ENCODE measurements at places on chromosomes 6 and 20.

DNA sequence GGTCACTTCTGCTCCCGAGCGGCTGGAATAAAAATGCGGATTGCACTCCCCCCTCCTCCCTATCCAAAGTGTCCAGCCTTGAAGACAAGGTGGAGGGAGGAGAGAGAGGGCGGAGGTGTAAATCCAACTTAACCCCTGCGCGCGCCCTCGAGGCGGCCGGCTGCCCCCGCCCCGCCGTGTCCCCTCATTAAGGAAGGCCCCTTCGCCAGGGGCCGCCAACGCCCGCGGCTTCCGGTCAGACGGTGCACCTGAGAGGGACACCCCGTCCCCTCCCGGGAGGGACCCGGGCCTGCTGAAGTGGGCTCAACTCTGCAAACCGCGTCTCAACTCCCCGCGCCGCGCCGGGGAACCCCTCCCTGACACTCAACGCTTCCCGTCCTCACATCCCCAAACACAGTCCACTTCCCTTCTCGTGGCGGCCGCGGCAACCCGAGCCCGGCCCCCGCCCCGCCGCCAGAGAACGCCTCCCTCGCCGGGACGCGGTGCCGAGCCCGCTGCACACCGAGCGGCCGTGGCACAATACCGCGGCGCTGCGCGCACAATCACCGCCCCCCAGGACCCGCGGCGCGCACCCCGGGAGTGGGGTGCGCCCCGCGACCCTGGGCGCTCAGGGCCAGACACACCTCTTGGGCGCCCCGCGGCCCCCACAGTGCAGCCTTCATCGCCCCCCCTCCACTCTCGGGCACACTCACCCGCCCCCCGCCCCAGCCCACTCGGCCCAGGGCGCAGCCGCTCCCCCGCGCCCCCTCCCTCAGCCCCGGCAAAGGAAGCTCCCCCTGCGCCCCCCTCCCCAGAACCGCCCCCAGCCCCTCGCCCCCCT, 102.5 kb downstream of the NOL4L start:
- no peaks in the 10 kb centered on the region for H3K36me3 ChIP-seq
- peaks cover 75% of the 10 kb centered on the region for H3K4me1 ChIP-seq
- peak; percentile 55 for DNase-seq

DNA sequence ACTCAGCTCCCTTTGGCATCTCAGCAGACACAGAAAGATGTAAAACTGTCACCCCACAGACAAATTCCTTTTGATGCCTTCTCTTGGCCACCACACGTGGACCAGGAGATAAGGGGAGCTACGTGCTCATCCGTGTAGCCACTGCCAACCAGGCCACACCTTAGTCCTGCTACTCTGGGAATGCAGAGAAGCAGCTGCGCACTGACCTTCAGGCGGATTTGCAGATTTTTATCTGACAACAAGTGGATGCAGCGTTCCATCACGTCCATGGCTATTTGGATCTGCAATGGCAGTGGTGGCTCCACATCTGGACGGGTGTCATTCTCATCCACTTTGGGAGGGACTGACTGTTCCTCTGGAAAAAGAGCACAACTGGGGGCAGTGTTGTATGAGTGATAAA, 30.8 kb downstream of the TTI1 start:
- no peak for DNase-seq
- H3K4me3 ChIP-seq, result no peak overlapping the region
- H3K27me3 ChIP-seq, result no peaks in the 10 kb centered on the region
- no peaks in the 10 kb centered on the region for H3K4me1 ChIP-seq
- peaks cover 85% of the 10 kb centered on the region for H3K36me3 ChIP-seq
- no peak overlapping the region for H3K27ac ChIP-seq

DNA sequence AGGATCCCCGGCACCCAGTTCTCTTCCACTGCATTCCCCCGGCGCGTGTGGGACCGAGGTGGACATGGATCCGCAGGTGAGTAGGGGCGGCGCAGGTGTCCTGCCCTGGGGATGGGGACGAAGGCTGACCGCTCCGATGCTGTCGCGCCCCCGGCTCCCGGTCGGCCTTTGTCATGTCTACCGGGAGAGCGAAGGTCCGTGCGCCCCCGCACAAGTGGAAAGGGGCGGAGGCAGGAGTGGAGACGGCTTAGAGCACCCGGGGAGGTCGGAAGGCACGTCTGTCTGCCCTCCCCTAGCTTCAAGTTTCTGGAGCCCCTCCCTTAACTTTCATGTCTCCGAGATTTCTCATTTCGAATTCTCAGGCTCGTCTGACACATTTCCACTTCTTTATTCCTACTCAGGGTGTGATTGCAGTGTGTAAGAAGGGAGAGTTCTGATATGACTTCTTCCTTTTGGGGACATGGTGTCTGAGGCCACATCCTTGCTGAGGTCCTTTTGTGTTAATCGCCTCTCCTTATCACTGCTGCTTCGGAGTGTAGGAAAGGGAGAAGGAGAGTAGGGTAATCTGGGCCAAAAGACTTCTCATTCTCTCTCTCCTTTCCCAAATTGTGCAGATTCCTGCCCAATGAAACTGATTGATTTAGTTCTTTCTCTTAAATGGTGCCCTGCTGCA, 435 bp downstream of the KIFC1 start:
- no peaks in the 10 kb centered on the region for H3K36me3 ChIP-seq
- no peak for DNase-seq
- H3K4me1 ChIP-seq, result peaks cover 31% of the 10 kb centered on the region
- H3K4me3 ChIP-seq, result peak overlapping the region; percentile 51
- H3K27me3 ChIP-seq, result no peaks in the 10 kb centered on the region

- H3K4me3 ChIP-seq, result no peak overlapping the region
- DNase-seq, result no peak
These were observed 111.5 kb upstream of the NHSL1 start for GRCh38 chr6:138610816-138611215.

- H3K4me1 ChIP-seq, result no peaks in the 10 kb centered on the region
- no peaks in the 10 kb centered on the region for H3K36me3 ChIP-seq
- H3K27me3 ChIP-seq, result no peaks in the 10 kb centered on the region
- no peak overlapping the region for H3K27ac ChIP-seq
These were observed 72.2 kb downstream of the ATXN1 start for GRCh38 chr6:16688984-16689636.

- no peaks in the 10 kb centered on the region for H3K27me3 ChIP-seq
- H3K4me3 ChIP-seq, result no peak overlapping the region
- H3K27ac ChIP-seq, result no peak overlapping the region
- no peaks in the 10 kb centered on the region for H3K36me3 ChIP-seq
- no peaks in the 10 kb centered on the region for H3K4me1 ChIP-seq
These were observed 12.1 kb upstream of the COL21A1 start for GRCh38 chr6:56259234-56260077.

DNA sequence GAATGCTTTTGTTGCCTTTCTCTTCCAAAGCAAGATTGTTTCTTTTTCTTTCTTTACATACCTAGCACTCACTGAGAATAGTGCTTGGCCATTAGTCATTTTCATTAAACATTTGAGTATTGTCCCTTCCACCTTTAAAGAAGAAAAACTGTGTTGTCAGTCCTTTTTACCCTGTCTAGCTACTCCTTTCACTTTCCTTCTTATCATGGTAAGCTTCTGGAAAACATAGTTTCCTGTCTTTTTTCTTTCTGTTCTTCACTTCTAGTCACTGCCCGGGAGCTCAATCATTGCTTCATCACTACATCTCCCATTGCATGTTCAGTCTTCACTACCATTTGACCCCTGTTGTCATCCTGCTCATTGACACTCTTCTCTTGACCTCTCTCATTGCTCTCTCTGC, 12.1 kb downstream of the VAPB start:
- no peak overlapping the region for H3K27ac ChIP-seq
- no peak for DNase-seq
- H3K4me3 ChIP-seq, result no peak overlapping the region
- peaks cover 51% of the 10 kb centered on the region for H3K4me1 ChIP-seq

- H3K27ac ChIP-seq, result no peak overlapping the region
- no peak for DNase-seq
- no peaks in the 10 kb centered on the region for H3K27me3 ChIP-seq
- no peaks in the 10 kb centered on the region for H3K36me3 ChIP-seq
These were observed 21.6 kb downstream of the CNKSR3 start for GRCh38 chr6:154488802-154489437.

DNA sequence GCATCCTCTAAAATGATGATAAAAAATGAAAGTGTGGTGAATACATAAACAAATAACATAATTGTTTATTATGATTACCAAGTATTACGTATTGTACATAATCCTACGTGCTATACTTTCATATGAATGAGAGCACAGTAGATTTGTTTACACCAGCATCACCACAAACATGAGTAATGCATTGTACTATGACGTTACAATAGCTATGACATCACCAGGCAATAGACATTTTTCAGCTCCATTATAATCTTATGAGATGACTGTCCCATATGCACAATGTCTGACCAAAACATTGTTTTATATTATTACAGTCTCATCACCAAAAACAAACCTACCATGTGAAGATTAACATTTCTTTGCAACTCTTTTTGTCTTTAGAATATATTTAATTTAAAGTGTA, 225.7 kb upstream of the TENT5A start:
- H3K27me3 ChIP-seq, result no peaks in the 10 kb centered on the region
- no peak overlapping the region for H3K4me3 ChIP-seq
- no peak for DNase-seq
- no peak overlapping the region for H3K27ac ChIP-seq
- no peaks in the 10 kb centered on the region for H3K36me3 ChIP-seq

DNA sequence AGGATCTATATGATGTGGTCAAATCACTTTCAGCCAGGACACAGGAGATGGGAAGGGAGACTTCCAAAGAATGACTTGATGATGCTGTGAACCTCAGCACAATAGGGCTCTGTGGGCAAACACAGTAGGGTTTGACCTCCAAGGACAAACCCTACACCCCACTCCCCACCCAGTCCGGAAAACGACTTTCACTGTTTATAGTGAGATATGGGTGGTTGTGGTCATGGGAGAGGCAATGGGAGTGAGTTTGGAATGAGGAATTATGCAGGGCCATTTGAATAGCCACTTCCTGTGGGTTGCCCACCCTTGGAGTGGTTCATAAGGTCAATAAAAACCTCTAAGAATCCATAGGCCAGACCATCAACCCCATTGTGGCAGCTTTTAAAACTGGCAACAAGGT, 38.4 kb upstream of the PRND start:
- H3K4me1 ChIP-seq, result peaks cover 39% of the 10 kb centered on the region
- no peaks in the 10 kb centered on the region for H3K27me3 ChIP-seq
- DNase-seq, result no peak
- no peak overlapping the region for H3K4me3 ChIP-seq
- no peaks in the 10 kb centered on the region for H3K36me3 ChIP-seq
- H3K27ac ChIP-seq, result peak overlapping the region; percentile 33

DNA sequence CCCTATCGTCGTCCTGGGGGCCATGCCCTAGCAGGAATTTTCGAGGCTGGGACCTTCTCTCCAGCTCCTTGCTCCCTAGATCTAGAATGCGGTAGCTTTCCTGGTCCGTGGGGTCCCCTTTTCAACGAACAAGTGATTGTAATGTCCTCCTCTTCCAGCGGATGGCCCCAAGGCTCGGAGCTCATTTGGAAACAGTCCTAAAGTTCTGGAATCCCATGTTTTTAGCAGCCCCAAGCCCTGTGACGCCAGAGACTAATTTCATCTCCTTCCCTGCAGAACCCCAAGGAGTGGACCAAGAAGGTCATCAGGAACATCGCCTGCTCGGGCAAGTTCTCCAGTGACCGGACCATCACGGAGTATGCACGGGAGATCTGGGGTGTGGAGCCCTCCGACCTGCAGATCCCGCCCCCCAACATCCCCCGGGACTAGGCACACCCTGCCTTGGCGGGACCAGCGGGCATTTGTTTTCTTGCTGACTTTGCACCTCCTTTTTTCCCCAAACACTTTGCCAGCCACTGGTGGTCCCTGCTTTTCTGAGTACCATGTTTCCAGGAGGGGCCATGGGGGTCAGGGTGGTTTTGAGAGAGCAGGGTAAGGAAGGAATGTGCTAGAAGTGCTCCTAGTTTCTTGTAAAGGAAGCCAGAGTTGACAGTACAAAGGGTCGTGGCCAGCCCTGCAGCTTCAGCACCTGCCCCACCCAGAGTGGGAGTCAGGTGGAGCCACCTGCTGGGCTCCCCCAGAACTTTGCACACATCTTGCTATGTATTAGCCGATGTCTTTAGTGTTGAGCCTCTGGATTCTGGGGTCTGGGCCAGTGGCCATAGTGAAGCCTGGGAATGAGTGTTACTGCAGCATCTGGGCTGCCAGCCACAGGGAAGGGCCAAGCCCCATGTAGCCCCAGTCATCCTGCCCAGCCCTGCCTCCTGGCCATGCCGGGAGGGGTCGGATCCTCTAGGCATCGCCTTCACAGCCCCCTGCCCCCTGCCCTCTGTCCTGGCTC, 48.5 kb downstream of the PYGB start:
- no peaks in the 10 kb centered on the region for H3K27me3 ChIP-seq
- H3K36me3 ChIP-seq, result peaks cover 63% of the 10 kb centered on the region
- peak overlapping the region; percentile 67 for H3K27ac ChIP-seq
- peaks cover 17% of the 10 kb centered on the region for H3K4me1 ChIP-seq
- DNase-seq, result peak; percentile 48
- H3K4me3 ChIP-seq, result no peak overlapping the region

DNA sequence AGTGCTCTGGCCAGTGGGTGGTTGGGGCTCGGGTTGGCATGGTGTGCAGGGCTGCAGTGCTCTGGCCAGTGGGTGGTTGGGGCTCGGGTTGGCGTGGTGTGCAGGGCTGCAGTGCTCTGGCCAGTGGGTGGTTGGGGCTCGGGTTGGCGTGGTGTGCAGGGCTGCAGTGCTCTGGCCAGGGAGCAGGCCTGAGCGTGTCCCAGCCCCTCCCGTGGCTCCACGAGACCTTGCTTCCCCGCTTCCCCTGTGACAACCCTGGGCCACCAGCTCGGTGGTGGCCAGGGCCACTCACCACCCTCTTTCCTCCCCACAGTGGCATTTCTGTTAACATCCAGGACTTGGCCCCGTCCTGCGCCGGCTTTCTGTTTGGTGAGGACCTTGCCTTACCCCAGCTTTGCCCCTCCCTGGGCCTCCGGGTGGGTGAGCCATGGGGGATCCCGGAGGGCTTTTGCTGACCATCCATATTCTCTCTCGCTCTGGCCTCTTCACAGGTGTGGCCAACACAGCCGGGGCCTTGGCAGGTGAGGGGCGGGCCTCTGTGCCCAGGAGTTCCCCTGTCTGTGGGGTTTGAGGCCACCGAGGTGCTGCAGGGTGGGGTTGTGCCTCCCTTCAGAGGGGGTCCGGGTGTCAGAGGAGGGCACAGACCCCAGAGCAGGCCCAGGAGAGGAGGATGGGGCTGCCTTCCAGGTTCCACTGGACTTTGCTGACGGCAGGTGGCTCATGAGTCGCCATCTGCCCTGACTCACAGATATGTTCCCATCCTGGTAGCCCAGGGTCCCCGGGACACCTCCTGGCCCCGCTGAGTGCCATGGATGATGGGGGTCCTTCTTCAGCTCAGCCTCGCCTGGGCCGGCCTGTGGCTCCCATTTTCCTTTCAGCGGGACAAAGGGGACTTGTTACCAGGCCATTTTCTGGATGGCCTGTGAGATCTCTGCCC, 14.0 kb downstream of the SLC17A9 start:
- H3K27ac ChIP-seq, result no peak overlapping the region
- H3K4me3 ChIP-seq, result no peak overlapping the region
- H3K27me3 ChIP-seq, result peaks cover 39% of the 10 kb centered on the region

- peak overlapping the region; percentile 98 for H3K27ac ChIP-seq
- DNase-seq, result peak; percentile 62
- H3K4me3 ChIP-seq, result peak overlapping the region; percentile 78
- H3K36me3 ChIP-seq, result peaks cover 23% of the 10 kb centered on the region
- H3K4me1 ChIP-seq, result peaks cover 42% of the 10 kb centered on the region
These were observed 526 bp downstream of the SOD2 start for GRCh38 chr6:159692303-159693127.
